ENCODE measurements at places on chromosomes 5 and 9.

DNA sequence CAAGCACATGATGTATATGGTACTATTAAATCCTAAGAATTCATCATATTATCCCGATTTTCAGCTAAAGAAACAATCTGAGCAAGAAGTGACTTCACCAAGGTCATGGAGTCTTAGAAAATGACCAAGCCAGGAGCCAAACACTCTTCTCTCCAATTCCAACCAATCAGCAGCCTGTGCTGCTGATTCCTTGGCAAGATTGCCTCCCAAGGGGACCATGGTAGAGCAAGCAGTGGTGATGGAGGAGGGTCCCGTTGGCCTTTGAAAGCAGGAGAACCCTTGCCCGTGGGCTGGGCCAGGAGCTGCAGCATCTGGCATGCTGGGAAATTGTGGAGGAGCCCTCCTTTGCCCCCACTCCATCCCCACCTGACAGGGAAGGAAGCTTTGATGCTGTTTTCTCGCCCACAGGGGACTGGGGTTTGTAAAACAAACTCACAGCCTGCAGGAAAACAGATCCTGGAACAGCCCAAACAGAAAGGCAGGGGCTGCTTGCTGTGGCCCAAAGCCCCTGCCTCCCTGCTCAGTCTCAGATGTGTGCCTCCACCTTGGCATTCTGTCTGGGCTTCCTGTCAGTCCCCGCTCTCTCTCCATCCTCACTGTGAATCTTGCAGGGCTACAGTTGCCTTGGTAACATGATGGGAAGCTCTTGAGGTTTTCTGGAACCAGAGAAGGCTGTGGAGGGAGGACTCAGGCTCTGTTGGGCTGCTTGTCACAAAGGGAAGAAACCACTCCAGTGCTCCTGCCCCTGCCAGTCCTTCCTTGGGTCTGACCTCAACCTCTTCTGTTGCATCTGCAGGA is 70.8 kb upstream of the HSPA9 start:
- DNase-seq: no peak

GRCh38 chr5:10585518-10585915 is 21.6 kb downstream of the ANKRD33B start:
- no peak for DNase-seq

- DNase-seq: no peak
These were observed 184.0 kb downstream of the ACTL7B start for GRCh38 chr9:108671794-108672193.

DNA sequence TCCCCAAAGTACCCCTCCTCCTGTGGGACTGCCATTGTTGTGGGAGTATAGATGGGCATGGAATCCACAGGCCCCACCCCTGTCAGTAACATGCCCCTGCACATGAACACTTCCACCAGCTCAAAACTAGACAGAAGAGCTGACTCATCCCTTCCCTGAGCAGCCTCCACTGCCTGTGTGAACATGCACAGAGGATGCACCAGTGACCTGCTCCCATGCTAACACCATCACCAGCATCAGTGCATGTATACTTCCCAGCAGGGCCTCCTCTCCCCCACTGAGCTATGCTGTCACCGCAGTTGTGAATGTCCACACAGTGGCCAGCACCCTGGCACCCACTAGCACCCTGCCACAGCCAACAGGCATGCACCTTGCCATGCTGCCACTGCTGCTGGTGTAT is 939.8 kb downstream of the EFNA5 start:
- no peak for DNase-seq

DNA sequence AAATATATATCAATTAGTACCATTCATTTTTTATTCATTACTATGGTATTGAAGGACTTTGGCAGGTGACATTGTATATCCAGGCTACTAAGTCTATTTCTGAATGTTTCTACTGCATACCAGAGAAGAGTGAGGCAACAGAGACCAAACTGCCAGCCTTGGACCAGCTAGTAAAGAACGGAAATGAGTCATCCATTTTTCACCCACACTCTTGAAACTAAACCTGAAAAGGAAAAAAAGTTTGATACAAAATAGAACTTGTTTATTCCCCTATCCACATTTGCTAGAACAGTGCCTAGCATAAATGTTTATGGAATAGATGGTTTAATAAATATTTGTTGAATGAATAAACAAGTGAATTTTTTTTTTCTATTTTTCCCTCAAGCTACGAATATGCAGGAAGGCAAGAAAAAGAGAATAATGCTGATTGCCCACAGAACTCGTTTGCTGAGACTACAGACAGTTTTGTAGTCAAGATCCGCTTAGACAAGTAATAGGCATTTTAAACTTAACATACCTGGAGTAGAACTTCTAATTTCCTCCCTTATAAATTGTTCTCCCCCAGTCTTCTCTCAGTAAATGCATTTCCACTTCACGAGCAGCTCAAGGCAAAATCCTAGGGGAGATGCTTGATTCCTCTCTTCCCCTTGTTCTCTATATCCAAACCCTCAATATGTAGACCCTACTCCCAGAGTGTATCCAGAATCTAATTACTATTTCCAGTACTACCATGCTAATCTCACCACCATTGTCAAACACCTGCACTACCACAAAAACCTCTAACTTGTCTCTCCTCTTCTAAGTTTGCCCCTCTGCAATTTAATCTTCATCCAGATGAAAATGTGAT is 146.2 kb upstream of the RASA1 start:
- DNase-seq: no peak

DNA sequence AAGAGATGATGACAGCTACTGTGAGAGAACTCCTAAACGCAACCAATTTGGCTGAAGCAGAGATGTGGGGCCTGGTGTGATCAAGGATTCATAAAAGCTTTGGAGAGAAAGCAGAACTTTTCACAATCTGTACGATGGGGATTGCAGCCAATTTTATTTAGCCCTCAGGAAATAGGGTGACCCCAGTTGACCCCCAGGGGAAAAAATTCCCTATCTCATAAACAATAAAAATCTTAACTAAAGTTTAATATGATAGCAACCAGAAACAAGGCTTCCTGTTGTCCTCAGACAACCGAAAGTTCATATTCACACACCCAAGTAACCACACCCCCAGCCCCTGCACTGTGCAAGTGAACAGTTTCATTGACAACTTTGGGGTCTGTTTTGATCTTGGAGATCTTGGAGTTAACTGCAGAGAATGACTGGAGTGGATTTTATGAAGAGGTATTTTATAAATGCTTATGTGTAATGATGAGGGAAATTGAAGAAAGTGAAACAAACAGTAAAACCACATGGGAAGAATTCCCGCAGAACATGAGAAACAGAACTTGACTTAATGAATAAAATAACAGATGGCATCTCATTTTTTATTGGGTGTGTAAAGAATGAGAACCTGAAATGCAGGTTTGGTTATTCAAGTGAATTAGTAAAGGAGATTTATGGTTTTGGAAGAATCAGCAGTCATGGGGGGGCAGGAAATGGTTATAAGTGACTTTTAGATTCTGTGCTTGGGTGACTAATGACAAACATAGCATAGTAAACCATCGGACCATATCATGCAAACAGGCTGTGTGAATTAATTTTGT is 94.5 kb downstream of the PDE4D start:
- peak; percentile 34 for DNase-seq

DNA sequence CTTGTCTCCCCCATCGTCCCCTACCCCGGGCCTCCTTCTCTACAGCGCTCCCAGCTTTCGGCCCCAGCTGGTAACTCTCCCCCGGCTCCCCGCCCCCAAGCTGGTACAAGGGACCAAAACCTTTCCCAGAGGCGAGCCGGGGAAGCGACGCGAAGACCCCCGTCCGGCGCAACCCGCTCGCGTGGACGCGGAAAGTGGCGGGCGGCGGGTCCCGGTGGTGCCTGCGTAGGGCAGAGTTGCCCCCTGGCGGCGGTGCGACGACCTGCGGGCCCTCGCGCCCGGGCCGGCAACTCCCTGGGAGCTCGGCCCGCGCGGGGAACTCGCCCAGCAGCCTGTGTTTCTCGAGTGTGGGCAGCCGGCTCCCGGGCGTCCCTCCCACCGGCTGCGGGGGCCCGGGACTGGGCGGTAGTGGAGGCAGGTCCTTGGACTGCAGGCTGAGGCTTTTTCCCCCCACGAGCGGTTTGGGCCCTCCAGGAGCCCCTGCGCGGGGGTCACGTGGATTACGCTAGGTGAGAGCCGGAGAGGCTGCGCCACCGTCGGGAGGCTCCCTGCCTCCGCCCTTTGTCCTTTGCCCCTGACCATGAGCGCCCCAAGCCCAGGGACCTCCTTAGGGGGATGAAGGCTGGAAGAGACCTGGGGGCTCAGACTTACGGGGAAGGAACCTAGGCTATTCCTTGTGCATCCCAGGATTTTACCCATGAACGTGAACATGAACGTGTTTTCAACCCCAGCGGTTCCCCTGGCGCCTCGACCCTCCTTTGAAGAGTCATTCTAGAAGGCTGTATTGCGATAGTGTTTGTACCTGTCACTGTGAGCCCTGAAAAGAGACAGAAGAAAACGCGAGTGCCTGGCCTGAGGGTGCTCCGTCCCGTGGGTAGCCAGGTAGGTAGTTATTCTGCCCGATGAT is 2.9 kb upstream of the FOXD1 start:
- DNase-seq: peak; percentile 45

Data from germinal center (tissue), 1 donor.